ENCODE measurements at places on chromosomes 7 and 10. TPM values are rescaled to one million over a fixed set of nuclear protein-coding genes. Genes with fewer than 3 reads are reported as not detected.

LRIT1 gene
- not detected for polyA plus RNA-seq

- DNase-seq, result no peak
These were observed 37.9 kb downstream of the FAM20C start for GRCh38 chr7:230274-230673.

- no peak for DNase-seq
These were observed 9.4 kb upstream of the MIOS start for GRCh38 chr7:7557252-7557651.

DNA sequence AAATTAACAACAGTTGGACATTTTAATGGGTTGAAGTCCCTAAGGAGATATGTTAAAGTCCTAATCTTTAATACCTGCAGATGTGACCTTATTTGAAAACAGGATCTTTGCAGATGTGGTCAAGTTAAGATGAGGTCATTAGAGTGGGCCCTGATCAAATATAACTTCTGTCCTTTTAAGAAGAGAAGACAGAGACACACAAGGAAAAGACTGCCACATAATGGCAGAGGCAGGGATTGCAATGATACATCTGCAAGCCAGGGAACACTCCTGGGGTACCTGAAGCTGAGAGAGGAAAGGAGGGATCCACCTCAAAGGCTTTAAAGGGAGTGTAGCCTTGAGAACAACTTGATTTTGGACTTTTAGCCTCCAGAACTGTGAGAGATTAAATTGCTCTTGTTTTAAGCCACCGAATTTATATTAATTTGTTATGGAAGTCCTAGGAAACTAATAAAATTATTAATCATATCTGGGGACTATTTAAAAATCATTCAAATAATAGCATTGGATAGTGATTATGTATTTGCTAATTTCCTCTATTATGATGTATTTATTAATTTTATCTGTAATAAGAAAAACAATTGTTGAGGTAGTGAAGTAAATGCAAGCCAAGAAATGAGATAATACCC, 700.0 kb upstream of the PCDH15 start:
- DNase-seq, result no peak

PARD3 gene
- 17.7 TPM for polyA plus RNA-seq

ANKRD30A gene
- not detected for polyA plus RNA-seq

- DNase-seq, result no peak
These were observed 24.8 kb downstream of the FGFBP3 start for GRCh38 chr10:91884536-91884935.

FAM204A gene
- polyA plus RNA-seq, result 37.6 TPM

DNA sequence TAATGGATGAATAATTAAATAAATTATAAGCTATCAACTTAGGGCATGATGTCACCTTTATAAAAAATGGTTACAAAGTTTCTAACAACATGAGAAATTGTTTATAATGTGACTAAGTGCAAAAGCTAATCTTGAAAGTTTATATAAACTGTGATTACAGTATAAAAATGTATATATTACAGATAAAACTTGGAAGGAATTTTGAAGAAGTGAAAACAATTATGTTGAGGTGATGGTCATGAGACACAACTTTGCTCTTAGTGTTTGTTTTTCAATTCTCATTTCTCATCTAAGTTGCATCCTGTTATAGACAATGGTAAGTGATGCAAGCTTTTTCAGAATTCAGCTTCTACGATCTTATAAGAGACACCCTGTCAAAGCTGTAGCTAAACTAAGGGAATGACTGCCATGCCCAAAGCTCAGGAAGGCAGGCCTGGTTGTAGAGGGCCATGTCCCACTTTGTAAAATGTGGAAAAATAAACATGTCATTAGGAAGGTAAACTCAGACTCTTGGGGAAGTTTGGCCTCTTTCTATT, 23.9 kb downstream of the MACC1 start:
- no peak for DNase-seq

OPALIN gene
- not detected for polyA plus RNA-seq

- DNase-seq, result peak; percentile 94
These were observed 67.5 kb upstream of the INSIG1 start for GRCh38 chr7:155230169-155230593.

GRCh38 chr10:119120413-119120867, 16.5 kb downstream of the DENND10 start:
- peak; percentile 52 for DNase-seq

DNA sequence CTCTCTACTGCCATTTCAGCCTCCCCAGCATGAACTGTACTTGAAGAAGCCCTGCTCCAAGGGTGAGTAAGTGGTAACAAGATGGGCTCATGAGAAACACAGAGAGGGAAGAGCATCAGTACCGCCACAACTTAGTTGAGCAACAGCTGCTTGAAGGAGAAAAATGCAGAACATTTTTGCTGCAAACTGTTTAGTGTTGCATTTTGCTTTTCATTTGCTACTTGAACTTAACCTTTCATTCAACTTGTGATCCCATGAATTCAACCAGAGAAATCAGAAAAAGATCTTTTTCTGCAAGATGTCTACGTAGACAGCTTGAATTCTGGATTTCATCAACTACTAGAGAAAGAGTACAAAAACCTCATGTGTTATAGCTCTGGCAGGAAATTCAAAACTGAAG, 40.7 kb downstream of the ANK3 start:
- no peak for DNase-seq

LIPK gene
- polyA plus RNA-seq, result not detected

GRCh38 chr7:69388452-69389137, 209.7 kb upstream of the AUTS2 start:
- no peak for DNase-seq

PTPN20 gene
- polyA plus RNA-seq, result not detected

LRRC61 gene
- polyA plus RNA-seq, result 0.85 TPM

INSYN2A gene
- 0.06 TPM for polyA plus RNA-seq

EPHB6 gene
- 4.5 TPM for polyA plus RNA-seq

RBAK gene
- 1.9 TPM for polyA plus RNA-seq

MOGAT3 gene
- not detected for polyA plus RNA-seq

AFAP1L2 gene
- 0.10 TPM for polyA plus RNA-seq
